Astrocyte (in vitro differentiated cells and primary cell): ENCODE measurements at places on chromosomes 5 and 9. TPM values are rescaled to one million over a fixed set of nuclear protein-coding genes. Genes with fewer than 3 reads are reported as not detected.

The NPR3 gene
- total RNA-seq: 0.50 and 1.1 TPM in 2 replicates

The SAXO1 gene
- total RNA-seq: 0.10 TPM in 1 of 2 replicates, not detected in the other

The SPINK1 gene
- total RNA-seq: not detected in 2 replicates

The MEF2C gene
- total RNA-seq: 20.5 and 21.8 TPM in 2 replicates

The SHOC1 gene
- not detected in 2 replicates for total RNA-seq

The CYLC2 gene
- total RNA-seq: not detected in 2 replicates

- no peaks in the 10 kb centered on the region for H3K36me3 ChIP-seq
- DNase-seq: no peak
- no peak overlapping the region for H3K4me3 ChIP-seq
- no peaks in the 10 kb centered on the region for H3K4me1 ChIP-seq
Observed at GRCh38 chr5:115718927-115719326, 93.1 kb upstream of the TMED7 start.

DNA sequence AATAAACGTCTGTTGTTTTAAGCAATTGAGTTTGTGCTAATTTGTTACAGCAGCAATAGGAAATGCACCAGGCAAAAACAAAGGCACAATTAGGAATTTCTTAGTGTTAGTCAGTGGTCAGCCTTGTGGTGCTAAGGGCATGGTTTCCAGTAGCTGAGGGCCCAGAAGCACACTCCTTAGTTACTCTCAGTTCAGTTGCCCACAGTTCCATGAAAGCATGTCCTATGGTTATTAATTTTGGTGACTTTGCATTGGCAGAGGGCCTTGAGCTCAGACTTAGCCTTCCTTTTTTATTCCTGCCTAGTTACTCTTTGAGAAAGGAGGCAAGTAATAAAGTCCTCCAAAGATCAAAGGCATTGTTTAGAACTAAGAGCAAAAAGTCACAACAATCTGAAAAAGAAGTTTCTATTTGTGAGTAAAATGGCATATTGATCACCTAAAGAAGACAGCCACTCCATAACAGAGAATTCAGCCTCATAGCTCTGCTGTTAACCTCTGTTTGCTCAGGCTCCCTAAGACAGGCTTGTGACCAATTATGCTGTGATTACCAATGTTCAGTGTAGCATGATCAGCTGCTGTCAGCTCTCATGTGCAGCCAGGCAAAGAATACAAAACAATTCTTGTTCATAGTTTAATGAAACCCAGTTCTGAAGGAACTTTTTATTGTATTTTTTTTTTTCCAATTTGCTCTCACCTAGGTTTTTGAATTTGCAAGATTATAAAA, 57.0 kb upstream of the MROH2B start:
- no peak for DNase-seq
- no peak overlapping the region for H3K4me3 ChIP-seq
- H3K36me3 ChIP-seq: no peaks in the 10 kb centered on the region

GRCh38 chr5:124080256-124080655, 568.3 kb downstream of the CSNK1G3 start:
- H3K4me1 ChIP-seq: no peaks in the 10 kb centered on the region
- DNase-seq: no peak
- no peaks in the 10 kb centered on the region for H3K36me3 ChIP-seq
- H3K4me3 ChIP-seq: no peak overlapping the region
- H3K27me3 ChIP-seq: no peaks in the 10 kb centered on the region

DNA sequence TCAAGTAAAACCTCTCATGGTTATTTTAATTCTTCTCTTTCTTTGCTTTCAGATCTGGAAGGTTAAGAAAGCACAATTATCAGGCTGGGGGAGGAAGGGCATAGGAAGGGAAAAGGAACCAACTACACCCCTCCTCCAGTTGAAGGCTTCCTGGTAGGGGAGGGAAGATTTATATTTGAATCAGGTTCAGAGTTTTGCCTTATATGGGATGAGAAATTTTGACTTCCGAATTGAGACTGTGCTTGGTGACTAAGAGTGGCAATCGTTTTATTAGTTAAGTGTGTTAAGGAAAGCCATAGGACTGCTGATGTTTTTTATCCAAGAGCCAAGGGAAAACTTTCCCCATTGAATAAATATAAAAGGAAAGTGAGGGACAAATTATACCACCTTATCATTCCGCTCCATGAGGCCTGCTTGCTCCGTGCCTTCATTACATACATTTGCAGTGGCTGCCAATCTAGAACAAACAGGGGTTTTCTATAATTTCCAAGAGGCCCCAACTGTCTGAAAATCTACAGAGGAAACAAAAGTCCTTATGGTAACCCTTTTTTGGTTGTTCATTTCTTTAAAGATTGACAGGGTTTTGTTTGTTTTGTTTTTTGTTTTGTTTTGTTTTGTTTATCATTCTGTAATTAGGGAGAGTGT, 115.7 kb upstream of the EPB41L4A start:
- H3K4me3 ChIP-seq: no peak overlapping the region
- H3K27me3 ChIP-seq: no peaks in the 10 kb centered on the region
- H3K36me3 ChIP-seq: no peaks in the 10 kb centered on the region
- DNase-seq: no peak

GRCh38 chr5:96509721-96510350, 76.8 kb upstream of the PCSK1 start:
- DNase-seq: peak; percentile 93
- no peaks in the 10 kb centered on the region for H3K36me3 ChIP-seq
- peaks cover 4% of the 10 kb centered on the region for H3K4me1 ChIP-seq
- H3K27me3 ChIP-seq: no peaks in the 10 kb centered on the region
- H3K27ac ChIP-seq: peak overlapping the region; percentile 41

GRCh38 chr5:88813805-88814575, 69.0 kb downstream of the MEF2C start:
- DNase-seq: no peak
- H3K4me1 ChIP-seq: no peaks in the 10 kb centered on the region
- no peaks in the 10 kb centered on the region for H3K27me3 ChIP-seq
- no peaks in the 10 kb centered on the region for H3K36me3 ChIP-seq

DNA sequence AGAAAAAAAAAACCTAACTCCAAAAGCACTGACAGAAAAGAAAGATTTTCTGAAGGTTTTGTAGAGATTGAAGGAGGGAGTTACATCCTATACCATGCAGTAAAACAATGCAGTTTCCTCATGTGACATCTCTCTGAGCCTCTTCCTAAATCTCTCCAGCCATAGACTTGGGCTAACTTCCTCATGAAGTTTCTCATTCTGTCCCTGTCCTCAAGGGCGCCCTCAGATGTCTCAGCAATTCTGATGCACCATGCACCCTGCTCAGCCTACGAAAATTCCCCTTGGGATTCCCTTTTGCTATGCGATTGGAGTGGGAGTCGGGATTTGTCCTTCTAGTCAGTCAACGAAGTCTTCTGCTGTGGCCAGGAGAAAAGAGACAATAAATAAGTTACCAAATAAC, 68.9 kb downstream of the FAT2 start:
- H3K27ac ChIP-seq: no peak overlapping the region
- H3K36me3 ChIP-seq: no peaks in the 10 kb centered on the region
- DNase-seq: no peak

DNA sequence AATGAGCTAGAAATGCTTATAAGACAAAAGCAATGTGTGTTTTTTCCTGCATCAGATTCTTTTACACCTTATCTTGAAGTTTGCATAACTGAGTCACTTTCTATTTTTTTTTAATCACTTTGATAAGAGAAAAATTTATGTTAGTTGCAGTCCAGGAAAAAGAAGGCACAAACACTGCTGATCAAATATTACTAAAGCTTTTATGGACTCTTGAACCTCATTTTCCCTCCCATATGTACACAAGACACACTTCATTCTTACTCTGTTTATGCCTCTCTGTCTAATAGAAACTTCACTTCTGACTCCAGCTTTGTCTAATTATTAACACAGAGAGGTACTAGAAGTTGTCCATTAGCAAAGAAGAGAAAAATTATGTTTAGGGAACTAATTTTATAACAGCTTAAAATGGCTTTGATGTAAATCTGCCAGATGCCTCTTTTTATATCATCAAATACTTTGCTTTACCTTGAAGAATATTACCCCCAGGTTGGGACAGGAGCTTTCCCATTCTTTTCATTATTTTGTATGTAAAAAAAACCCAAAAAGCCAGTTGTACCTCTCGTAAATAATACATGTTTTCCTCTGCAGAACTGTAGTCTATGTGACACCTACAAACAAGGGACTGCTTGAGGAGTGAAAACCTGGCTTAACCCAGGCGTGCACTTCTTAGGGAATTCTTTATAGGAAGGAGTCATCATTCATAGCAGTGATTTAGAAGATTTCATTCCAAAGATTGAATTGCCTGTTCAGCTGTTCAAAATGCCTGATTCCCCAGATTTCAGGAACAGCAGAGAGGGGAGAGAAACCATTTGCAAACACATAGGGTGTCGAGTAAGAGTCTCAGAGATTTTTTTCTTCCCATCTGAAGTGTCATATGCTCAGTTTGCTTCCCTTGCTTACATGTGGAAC, 72.6 kb downstream of the DAPK1 start:
- DNase-seq: peak; percentile 28

- no peak overlapping the region for H3K4me3 ChIP-seq
- H3K36me3 ChIP-seq: no peaks in the 10 kb centered on the region
- DNase-seq: no peak
- H3K27me3 ChIP-seq: no peaks in the 10 kb centered on the region
Observed at GRCh38 chr5:174243904-174244303, 198.4 kb downstream of the NSG2 start.

- no peak overlapping the region for H3K27ac ChIP-seq
- H3K36me3 ChIP-seq: peaks cover 4% of the 10 kb centered on the region
- no peak overlapping the region for H3K4me3 ChIP-seq
- no peaks in the 10 kb centered on the region for H3K4me1 ChIP-seq
Observed at GRCh38 chr9:111450124-111450523, 34.1 kb downstream of the ECPAS start.

- no peaks in the 10 kb centered on the region for H3K4me1 ChIP-seq
- H3K27me3 ChIP-seq: no peaks in the 10 kb centered on the region
- no peak for DNase-seq
Observed at GRCh38 chr5:30156156-30156555, 1037.3 kb upstream of the CDH6 start.

GRCh38 chr9:68775003-68775730, 70.1 kb downstream of the PIP5K1B start:
- no peaks in the 10 kb centered on the region for H3K36me3 ChIP-seq
- DNase-seq: no peak
- H3K4me3 ChIP-seq: no peak overlapping the region
- no peaks in the 10 kb centered on the region for H3K27me3 ChIP-seq
- no peak overlapping the region for H3K27ac ChIP-seq
- H3K4me1 ChIP-seq: no peaks in the 10 kb centered on the region

DNA sequence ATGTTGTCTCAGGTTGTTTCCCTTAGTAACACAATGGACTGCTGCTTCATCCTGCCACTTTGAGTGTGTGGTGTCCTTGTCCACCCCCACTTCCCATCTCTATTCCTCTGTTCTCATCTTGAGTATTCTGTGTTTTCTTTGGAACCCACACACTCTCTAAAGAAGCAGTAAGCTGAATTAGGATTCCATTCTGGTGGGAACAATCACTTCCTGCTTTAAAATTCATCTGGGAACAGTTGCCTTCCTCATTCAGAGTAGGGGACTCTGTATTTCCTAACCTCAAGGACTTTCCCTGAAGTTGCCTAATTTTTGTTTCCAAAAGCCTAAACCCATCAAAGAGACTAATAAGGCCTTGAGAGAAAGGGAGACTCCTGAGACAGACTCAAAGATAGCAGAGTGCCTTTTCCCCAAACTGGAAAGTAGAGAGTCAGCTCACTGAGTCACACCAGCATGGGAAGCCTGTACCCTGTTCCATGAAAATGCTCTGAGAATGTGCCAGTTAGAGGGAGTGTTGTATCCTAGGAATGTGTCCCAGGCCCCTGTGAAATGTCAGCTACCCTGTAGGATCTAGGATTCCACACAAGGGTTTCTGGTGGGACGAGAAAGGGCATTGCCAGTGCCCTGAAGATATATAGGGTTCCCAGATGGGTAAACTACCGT, 63.6 kb downstream of the CCDC192 start:
- peaks cover 4% of the 10 kb centered on the region for H3K27me3 ChIP-seq
- DNase-seq: peak; percentile 43
- no peaks in the 10 kb centered on the region for H3K36me3 ChIP-seq
- H3K4me3 ChIP-seq: no peak overlapping the region

DNA sequence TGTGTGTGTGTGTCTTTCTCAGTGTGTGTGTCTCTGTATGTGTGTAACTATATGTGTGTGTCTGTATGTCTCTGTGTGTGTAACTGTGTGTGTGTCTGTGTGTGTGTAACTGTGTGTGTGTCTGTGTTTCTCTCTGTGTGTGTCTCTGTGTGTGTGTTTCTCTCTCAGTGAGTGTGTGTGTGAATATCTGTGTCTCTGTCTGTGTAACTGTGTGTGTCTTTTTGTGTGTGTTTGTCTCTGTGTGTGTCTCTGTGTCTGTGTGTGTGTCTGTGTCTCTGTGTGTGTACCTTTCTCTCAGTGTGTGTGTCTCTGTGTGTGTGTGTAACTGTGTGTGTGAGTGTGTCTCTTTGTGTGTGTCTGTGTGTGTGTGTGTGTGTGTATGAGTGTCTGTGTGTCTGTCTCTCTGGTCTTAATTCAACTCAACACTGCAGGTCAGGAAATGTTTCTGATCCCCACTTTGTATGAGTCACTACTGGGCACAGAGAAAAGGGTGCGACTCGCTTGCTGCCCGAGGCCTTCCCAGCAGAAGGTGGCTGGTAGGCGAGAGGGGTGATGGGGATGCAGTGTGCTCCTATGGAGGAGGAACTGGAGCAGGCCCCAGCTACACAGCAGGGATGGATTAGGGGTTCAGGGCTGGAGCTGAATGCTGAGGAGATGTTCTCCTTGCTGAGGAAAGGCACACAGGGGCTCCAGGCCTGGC, 52.1 kb downstream of the NSG2 start:
- no peak overlapping the region for H3K4me3 ChIP-seq
- peaks cover 6% of the 10 kb centered on the region for H3K4me1 ChIP-seq
- peaks cover 2% of the 10 kb centered on the region for H3K27me3 ChIP-seq
- H3K36me3 ChIP-seq: no peaks in the 10 kb centered on the region

- H3K4me3 ChIP-seq: no peak overlapping the region
- H3K36me3 ChIP-seq: no peaks in the 10 kb centered on the region
- DNase-seq: no peak
- H3K4me1 ChIP-seq: peaks cover 8% of the 10 kb centered on the region
- no peak overlapping the region for H3K27ac ChIP-seq
Observed at GRCh38 chr9:109168170-109168569, 1.1 kb upstream of the FRRS1L start.

DNA sequence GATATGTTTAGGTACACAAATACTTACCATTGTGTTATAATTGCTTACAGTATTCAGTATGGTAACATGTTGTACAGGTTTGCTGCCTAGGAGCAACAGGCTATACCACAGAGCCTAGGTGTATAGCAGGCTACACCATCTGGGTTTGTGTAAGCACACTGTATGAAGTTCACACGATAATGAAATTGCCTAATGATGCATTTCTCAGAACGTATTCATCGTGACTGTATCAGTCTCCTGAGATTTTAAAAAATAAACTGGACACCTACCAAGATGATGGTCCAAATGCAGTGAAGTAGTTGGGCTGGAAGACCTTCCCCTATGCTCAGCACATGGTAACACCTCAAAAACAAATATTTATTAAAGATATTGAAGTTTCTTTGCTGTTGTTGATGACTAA, 103.3 kb upstream of the NFIB start:
- H3K27ac ChIP-seq: no peak overlapping the region
- H3K27me3 ChIP-seq: peaks cover 67% of the 10 kb centered on the region
- H3K36me3 ChIP-seq: no peaks in the 10 kb centered on the region
- H3K4me1 ChIP-seq: peaks cover 13% of the 10 kb centered on the region

GRCh38 chr9:133066181-133066983, 4.6 kb downstream of the CEL start:
- no peaks in the 10 kb centered on the region for H3K27me3 ChIP-seq
- no peak for DNase-seq
- no peak overlapping the region for H3K4me3 ChIP-seq
- no peak overlapping the region for H3K27ac ChIP-seq
- H3K4me1 ChIP-seq: no peaks in the 10 kb centered on the region
- no peaks in the 10 kb centered on the region for H3K36me3 ChIP-seq
